Activated CD8-positive, alpha-beta T cell treated with anti-CD3 and anti-CD28 coated beads for 36 hours (primary cell): ENCODE measurements at places on chromosomes 6 and 20. TPM values are rescaled to one million over a fixed set of nuclear protein-coding genes. Genes with fewer than 3 reads are reported as not detected.

DNA sequence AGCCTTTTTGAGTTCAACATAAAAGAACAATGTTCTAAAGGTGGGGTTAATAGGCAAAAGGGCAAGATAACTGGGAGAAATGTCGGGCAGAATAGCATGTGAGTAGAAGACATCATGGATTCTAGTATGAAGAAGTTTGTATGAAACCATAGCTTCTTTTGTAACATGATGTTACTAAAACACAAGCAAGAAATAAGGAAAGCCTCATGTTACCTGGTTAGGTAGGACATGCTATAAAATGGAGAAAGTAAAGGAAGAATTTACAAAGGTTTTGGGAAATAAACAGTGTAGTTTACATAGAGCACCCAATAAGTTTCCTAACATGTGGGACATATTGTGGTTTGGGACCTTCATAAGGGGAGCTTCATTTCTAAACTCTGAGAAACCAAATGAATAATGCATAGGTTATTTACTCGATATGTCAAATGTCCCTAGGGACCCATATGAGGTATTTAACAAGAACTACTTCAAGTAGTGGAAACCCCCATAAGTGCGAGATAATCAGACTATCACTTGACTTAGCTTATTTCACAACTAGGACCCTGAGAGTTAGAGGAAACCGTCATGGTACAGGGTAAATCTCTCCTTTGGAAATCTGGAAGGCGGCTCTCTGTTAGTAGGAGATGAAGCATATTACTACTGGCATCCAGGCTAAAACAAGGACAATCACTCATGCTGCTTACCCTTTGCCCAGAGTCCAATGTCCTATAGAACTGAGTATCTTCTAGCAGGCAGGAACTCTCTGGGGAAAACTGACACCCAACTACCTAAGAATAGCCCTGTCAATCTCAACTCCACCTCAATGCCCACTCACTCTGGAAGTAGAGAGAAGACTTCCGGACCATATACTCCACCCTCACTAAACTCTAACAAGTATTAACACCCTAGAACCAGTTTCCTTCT is 57.5 kb downstream of the ILRUN start:
- H3K27ac ChIP-seq, result peak overlapping the region; percentile 64
- H3K4me3 ChIP-seq, result no peak overlapping the region
- no peak for DNase-seq
- peaks cover 16% of the 10 kb centered on the region for H3K4me1 ChIP-seq
- H3K36me3 ChIP-seq, result peaks cover 15% of the 10 kb centered on the region

HLA-DQA2 gene
- total RNA-seq, result 0.18 TPM

- no peaks in the 10 kb centered on the region for H3K27me3 ChIP-seq
- no peaks in the 10 kb centered on the region for H3K36me3 ChIP-seq
- H3K27ac ChIP-seq, result peak overlapping the region; percentile 84
- peaks cover 41% of the 10 kb centered on the region for H3K4me1 ChIP-seq
- no peak for DNase-seq
These were observed 44.1 kb downstream of the IRF4 start for GRCh38 chr6:435441-436307.

OTOR gene
- not detected for total RNA-seq

GRCh38 chr6:83827050-83827449 is 26.1 kb upstream of the RIPPLY2 start:
- no peaks in the 10 kb centered on the region for H3K36me3 ChIP-seq
- no peak overlapping the region for H3K4me3 ChIP-seq
- no peak overlapping the region for H3K27ac ChIP-seq
- DNase-seq, result no peak
- H3K27me3 ChIP-seq, result peaks cover 8% of the 10 kb centered on the region
- no peaks in the 10 kb centered on the region for H3K4me1 ChIP-seq

- H3K4me1 ChIP-seq, result no peaks in the 10 kb centered on the region
- no peak for DNase-seq
- H3K4me3 ChIP-seq, result no peak overlapping the region
- no peak overlapping the region for H3K27ac ChIP-seq
- no peaks in the 10 kb centered on the region for H3K36me3 ChIP-seq
- peaks cover 2% of the 10 kb centered on the region for H3K27me3 ChIP-seq
These were observed 312.3 kb upstream of the SUPT3H start for GRCh38 chr6:45689926-45690615.

SAMD10 gene
- 17.4 TPM for total RNA-seq

RRAGD gene
- total RNA-seq, result 19.7 TPM

TNNC2 gene
- not detected for total RNA-seq

- peaks cover 3% of the 10 kb centered on the region for H3K27me3 ChIP-seq
- H3K4me1 ChIP-seq, result peaks cover 37% of the 10 kb centered on the region
- H3K4me3 ChIP-seq, result peak overlapping the region; percentile 99
- H3K27ac ChIP-seq, result peak overlapping the region; percentile 100
- DNase-seq, result peak; percentile 96
- peaks cover 31% of the 10 kb centered on the region for H3K36me3 ChIP-seq
These were observed 703 bp downstream of the SNX9 start for GRCh38 chr6:157823528-157824370.

SLCO4A1 gene
- 68.4 TPM for total RNA-seq

DNA sequence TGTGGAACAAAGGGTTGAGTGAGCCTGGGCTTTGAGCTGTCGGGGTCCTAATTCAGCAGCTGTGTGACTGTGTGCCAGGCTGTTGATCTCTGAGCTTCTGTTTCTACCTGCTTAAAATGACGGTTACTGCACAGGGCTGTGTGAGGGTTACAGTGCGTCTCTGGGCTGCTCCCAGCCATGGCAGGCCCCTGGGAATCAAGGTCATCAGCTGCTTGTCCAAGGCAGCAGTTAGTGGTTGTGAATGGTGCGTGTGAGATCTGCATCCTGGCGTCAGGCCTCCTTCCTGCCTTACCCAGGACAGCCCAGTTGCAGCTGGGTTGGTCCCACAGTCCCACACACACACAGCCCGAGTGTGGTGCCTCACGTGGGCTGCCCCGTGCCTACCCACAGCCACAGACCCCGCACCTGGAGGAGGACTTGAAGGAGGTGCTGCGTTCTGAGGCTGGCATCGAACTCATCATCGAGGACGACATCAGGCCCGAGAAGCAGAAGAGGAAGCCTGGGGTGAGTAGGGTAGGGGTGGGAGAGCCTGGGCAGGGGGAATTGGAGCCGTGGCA is 15.6 kb downstream of the GTSF1L start:
- no peak for DNase-seq
- H3K36me3 ChIP-seq, result peaks cover 57% of the 10 kb centered on the region
- H3K27me3 ChIP-seq, result no peaks in the 10 kb centered on the region

- no peaks in the 10 kb centered on the region for H3K36me3 ChIP-seq
- no peak for DNase-seq
- H3K27ac ChIP-seq, result no peak overlapping the region
- no peak overlapping the region for H3K4me3 ChIP-seq
- peaks cover 6% of the 10 kb centered on the region for H3K27me3 ChIP-seq
These were observed 37.1 kb upstream of the KCNK5 start for GRCh38 chr6:39266375-39266774.

DNA sequence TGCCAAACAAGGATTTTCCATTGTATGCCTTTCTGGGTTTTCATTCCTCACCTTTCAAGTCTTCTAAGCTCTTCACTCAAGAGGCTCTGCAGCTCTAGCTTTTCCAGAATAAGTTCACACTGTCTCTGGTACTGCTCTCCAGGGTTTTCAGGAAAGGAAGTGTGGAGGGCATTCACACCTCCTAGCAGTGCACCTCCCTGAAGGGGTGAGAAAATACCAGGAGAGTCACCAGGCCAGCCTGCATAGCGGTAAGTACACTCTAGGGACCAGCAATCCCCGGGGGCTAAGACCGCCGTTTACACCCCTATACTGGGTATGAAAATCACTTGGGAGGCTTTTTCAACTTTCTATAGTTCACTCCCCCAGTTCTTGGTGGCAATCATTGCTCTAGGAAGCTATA is 67.9 kb upstream of the ASF1A start:
- H3K27ac ChIP-seq, result no peak overlapping the region
- no peak for DNase-seq
- H3K27me3 ChIP-seq, result no peaks in the 10 kb centered on the region
- no peak overlapping the region for H3K4me3 ChIP-seq
- peaks cover 3% of the 10 kb centered on the region for H3K4me1 ChIP-seq

UNC5CL gene
- 2.3 TPM for total RNA-seq

DNA sequence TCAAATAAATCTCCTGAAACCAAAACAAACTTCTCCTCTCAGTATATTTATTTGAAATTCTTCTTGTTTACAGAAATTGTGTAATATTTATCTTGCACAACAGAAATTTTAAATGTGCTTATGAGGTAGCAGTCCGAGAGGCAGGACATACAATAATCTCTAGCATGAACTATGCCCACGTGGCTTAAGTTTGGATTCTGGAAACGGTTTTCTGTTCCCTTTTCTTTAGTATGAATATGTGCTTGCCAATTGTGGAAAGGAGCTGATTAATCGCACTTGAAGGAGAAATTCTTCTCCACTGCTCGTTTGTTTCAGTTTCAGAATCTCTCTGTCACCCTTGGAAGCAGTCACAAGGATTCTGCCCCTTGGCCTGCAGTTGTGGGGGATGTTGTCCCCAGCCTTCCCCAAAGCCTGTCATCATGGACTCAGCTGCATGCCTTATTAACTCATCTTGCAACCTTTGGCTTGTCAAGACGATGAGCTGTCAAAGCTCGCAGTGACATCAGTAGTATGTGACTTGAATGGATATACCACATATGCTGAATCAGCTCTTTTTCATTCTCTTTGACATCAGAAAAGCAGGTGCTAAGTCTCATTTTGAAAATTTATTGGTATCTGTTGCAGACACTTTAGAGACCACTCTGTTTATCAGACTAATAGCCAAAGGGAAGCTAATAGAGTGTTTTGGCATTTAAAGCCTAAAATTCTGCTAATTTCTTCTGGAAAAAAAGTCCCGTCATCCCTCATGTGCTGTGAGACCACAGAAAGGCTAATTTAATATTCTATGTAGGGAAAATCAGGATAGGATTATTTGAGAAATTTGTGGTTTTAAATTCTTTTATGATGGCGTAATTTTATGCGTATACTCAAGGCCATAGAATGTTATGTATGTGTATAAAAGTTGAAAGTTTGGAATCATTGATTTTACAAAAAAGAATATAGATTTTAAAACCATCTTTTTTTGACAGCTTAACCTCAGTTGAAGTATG is 186.8 kb downstream of the ARID1B start:
- H3K4me1 ChIP-seq, result peaks cover 38% of the 10 kb centered on the region
- H3K36me3 ChIP-seq, result no peaks in the 10 kb centered on the region
- H3K4me3 ChIP-seq, result no peak overlapping the region

GRCh38 chr20:47489448-47489872 is 12.2 kb upstream of the NCOA3 start:
- no peaks in the 10 kb centered on the region for H3K27me3 ChIP-seq
- DNase-seq, result peak; percentile 68
- H3K4me1 ChIP-seq, result peaks cover 79% of the 10 kb centered on the region
